Astrocyte of the hippocampus (primary cell): ENCODE measurements at places on chromosomes 16 and 17.
A peak's percentile ranks its signal among the peaks of the same experiment; 100 is the strongest.

DNA sequence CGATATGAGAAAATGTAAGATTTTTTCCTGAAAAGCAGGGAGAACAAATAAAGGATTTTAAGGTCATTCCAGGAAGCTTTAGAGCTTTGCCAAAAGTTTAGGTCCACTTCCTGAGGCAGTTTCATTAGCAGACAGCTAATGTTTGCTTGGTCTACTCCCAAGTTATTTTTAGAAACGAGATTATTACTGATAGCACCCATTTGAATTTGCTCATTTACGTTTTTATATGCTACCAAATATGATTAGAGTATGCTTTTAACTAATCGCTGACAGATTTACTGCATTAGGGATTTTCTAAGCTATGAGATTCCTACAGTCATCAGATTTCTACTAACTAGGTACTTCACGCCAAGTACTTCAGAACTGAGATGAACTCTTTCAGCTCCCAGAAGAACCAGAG, 98.1 kb downstream of the WNT3 start:
- DNase-seq, result no peak

GRCh38 chr17:75922963-75923874, 17.6 kb downstream of the FBF1 start:
- DNase-seq, result no peak

DNA sequence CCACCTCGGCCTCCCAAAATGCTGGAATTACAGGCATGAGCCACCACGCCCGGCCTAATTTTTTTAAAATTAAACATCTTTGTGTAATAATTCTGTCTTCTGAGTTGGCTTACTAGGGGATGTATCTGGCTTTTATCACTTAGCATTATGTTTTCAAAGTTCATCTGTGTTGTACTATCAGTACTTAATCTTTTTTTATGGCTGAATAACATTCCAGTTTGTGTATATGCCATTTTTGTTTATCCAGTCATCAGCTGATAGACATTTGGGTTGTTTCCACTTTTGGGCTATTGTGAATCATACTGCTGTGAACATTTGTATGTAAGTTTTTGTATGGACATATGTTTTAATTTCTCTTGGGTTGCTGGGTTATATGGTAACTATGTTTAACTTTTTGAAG, 69.0 kb downstream of the CHD9 start:
- DNase-seq, result no peak

DNA sequence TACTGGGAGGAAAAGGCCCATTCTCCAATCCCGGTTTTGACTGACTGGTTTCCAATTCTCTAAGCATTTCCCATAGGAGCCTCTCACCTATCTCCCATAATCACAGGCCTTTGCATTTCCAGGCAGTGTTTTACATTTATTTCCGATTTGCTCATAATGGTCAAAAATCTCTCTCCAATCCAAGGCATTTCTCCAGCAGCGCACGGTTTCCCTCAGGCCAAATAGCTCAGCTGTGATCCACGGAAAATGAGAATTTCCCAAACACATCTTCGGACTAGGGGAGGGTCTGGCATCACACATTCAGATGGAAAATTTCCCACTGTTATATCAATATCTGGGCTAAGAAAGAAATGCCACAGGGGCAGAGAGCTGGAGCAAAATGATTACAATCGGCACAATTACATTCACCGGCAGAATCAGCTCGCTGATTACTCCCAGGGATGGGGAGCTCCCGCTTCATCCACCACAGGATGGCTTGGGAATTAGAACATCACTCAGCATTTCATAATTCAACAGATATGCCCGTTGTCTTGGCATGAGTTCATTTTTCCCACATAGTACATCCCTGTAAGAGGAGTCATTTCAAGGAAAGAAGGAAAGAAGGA, 6.7 kb downstream of the PIPOX start:
- DNase-seq, result no peak

DNA sequence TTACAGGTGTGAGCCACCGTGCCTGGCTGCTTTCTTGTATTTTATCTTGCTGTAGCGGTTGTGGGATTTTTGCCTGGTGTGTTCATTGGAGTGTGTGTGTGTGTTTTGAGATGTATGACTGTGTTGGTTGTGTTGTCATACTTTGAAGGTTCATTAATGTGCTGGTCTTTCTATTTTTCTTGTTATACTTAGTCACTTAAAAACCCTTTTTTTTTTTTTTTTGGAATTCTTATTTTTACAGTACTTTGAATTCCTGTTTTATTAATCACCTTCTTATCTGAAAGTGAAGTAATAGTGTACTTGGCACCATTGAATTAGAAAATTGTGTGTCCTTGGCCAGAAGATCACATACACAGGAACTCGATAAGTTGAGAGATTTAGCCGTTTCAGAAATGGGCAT, 30.2 kb downstream of the TENT4B start:
- DNase-seq, result peak; percentile 59

DNA sequence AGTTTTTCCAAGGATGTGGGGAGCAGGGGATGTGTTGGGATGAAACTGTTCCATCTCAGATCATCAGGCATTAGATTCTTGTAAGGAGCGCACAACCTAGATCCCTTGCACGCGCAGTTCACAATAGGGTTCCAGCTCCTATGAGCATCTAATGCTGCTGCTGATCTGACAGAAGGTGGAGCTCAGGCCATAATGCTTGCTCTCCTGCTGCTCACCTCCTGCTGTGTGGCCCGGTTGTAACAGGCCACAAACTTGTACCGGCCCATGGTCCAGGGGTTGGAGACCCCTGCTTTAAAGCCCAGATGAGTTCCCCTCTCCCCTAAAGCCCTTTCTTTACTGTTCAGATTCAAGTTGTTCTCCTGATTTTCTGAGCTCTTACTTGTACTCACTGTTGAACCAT, 44.8 kb downstream of the RNF135 start:
- no peak for DNase-seq

DNA sequence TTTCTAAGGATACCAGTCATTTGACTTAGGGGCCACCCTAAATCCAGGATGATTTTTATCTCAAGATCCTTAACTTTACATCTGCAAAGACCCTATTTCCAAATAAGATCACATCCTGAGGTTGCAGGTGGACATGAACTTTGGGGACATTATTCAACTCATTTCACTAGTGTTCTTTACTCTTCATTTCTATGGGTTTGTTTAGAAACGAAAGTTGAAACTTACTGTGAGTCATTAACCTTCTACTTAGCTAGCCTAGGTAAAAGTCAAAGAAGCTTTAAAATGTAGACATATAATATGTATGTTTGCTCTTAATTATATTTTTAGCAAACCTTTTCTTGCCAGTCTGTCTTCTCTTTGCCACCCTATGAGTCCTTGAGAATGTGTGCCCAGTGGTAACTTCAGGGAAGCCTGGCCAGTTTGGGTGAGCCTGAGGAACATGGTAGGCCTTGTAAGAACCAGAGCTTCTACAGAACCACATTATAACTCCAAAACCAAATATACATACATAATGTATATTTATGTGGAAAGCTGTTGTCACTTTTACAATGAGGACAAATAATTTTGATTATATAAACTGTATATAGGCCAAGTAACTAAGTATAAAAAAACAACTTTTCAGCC, 38.4 kb downstream of the BPTF start:
- DNase-seq, result no peak

GRCh38 chr16:77250400-77250799, 51.2 kb downstream of the SYCE1L start:
- no peak for DNase-seq

DNA sequence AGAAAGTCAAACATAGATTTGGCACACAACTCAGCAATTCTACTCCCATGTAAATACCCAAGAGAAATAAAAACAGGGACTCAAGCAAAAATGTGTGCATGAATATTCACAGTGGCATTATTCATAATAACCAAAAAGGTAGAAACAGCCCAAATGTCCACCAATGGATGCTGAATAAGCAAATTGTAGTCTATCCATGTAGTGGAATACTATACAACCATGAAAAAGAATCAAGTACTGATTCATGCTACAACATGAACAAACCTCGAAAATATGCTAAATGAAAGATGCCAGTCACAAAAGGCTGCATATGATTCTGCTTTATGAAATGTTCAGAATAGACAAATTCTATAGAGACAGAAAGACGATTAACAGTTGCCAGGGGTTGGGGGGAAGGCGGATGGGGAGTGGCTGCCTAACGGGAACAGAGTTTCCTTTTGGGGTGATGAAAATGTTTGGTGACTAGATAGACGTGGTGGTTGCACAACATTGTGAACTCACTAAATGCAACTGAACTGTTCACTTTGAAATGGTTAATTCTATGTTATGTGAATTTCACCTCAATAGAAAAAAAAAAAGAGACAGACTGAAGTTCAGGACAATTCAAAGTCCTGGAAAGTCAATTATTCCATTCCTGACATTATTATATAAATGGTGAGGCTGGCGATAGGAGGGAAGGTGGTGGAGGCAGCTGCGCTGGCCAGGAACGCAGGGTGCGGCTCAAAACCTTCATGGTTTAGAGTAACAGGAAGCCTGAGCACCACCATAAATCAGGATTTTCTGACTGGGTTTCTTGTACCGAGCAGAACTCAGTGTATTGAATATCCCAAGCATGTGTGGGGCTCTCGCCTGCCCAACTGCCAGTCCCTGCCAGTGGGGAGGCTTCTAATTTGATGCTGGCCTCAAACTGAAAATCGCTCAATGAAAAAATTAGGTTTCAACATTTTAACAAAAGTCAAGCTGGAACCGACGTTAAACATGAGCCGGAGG, 300.9 kb downstream of the C16orf95 start:
- no peak for DNase-seq

GRCh38 chr17:10316801-10317542, 55.8 kb downstream of the MYH13 start:
- DNase-seq, result peak; percentile 28

- DNase-seq, result no peak
Measured at GRCh38 chr17:82862737-82863382, 23.0 kb upstream of the ZNF750 start.

GRCh38 chr16:69351309-69352027, at the start of gene TMED6:
Gene TMED6 (minus strand): TSS chr16:69351786. CDS start chr16:69351753, 33 bp downstream.
- no peak for DNase-seq

- DNase-seq, result peak; percentile 46
Measured at GRCh38 chr16:68083861-68084503, 1.2 kb upstream of the NFATC3 start.

DNA sequence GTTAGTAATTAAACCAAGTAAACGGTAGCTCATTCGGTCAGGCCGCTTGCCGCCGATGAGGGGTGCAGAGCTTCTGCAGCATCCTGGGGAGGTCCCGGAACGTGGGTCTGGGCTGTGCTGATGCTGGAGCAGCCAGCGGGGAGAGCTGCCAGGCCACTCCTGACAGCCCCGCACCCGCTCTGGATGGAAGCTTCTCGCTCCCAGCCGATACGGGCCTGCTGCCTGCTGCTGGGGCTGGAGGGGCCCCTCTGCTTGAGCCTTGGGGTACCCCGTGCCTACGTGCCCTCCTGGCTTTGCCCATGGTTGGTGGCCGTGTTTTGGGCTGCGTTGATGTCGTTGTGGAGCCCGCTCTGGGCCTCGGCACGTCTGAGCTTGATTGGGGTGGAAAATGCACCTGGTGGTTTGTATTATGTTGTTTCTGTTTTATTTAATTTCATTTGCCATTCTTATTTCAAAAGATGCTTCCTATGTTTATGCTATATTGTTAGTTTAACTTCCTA, 41.6 kb upstream of the ZNF750 start:
- no peak for DNase-seq

DNA sequence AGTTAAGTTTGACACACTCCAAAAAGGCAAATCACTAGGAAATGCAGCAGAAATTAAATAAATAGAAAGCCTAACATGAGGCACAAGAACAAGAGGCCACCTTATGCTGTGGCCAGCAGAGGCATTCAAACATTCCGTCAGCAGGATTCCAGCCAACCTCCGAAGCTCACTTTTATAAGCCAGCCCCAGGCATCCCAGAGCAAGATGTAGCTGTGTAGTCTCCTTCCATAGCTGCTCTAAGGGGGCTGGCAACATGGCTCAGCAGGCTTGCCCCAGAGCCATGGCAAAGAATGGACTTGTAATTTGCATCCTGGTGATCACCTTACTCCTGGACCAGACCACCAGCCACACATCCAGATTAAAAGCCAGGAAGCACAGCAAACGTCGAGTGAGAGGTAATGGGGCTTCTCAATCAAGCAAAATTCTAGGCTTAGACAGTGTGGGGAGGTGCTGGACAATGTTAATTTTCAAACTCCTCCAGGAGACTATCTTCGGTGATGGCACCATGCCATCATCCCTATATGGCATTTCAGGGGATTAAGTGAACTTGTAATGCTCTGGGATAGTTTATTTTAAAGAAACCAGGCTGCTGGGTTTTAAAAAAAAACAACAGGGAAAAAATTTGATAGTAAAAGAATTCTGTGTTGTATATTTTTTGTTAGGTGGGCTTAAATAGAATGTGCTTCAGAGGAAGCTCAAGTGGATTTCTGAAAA, at the start of gene CLEC3A:
TSS of gene CLEC3A (plus strand) at position 202 of the 714 bp plus-strand sequence. CDS start at position 281, 79 bp downstream.
- peak; percentile 56 for DNase-seq

GRCh38 chr17:2647957-2648356, 54.5 kb downstream of the PAFAH1B1 start:
- no peak for DNase-seq

- no peak for DNase-seq
Measured at GRCh38 chr16:50479771-50480170, 68.4 kb upstream of the NKD1 start.

GRCh38 chr17:7590743-7591142, 849 bp upstream of the SOX15 start:
- peak; percentile 86 for DNase-seq

DNA sequence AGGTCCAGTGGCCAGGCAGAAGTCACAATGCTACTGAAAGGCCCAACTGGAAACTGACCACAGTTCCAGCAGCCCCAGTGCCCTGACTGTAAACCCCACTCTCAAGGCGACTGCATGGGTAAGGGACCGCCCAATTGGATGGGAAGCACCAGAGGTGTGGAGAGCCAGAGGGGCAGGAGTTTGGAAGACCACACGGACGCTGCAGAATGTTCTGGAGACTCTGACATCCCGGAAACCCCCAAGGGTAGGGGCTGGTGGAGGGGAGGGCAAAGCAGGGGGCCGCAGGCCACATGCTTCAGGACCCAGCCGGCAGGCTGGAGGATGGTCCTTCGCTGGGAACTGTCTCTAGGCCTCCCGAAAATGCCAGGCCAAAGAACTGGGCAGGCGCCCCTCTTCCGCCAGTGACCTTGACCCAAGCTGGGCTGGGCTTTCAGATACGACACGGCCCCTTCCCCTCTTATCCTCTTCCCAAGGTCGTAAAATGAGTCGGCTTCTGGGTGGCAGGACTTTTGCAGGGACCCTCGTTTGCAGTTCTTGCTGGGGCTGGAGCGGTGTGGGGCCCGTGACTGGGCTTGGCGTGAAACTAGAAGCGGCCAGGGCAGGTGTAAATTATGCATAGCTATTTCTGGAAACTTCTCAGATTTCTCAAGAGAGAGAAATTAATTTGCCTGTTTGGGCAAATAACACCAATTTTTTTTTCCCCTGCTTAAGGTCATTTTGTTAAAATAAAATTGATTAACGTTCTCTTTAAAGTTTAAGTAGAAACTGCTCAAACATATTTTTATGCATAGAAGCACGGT, 110.2 kb downstream of the C16orf78 start:
- no peak for DNase-seq

- DNase-seq, result peak; percentile 75
Measured at GRCh38 chr17:47280072-47280811, 26.6 kb downstream of the ITGB3 start.

GRCh38 chr16:52308051-52308450, 238.9 kb downstream of the TOX3 start:
- DNase-seq, result peak; percentile 11
